Ascending aorta (tissue), 2 donors: ENCODE measurements at places on chromosomes 1 and 21.

- no peaks in the 10 kb centered on the region for H3K4me1 ChIP-seq
- DNase-seq: no peak
- no peaks in the 10 kb centered on the region for H3K36me3 ChIP-seq
- H3K4me3 ChIP-seq: no peak overlapping the region
- no peak overlapping the region for H3K27ac ChIP-seq
These were observed 415.4 kb downstream of the LMO4 start for GRCh38 chr1:87744056-87744455.

DNA sequence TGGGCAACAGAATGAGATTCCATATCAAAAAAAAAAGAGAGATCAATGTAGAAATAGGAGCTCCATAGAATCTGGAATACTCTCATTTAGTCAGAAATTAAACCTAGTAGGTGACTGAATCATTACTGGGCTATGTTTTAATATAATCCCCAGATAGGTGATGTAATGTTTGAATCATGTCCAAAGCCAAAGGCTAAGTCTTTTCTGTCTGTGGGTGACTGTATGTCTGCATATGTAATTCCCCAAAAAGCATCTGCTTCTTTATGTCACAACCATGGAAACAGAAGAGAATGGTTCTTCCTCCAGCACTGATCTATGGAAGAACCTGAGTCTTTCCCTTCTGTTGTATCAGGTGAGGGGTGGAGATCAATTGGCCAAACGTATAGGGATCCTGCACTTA, 5.8 kb downstream of the LAMC2 start:
- no peaks in the 10 kb centered on the region for H3K36me3 ChIP-seq
- no peak for DNase-seq
- no peaks in the 10 kb centered on the region for H3K4me1 ChIP-seq

GRCh38 chr1:9406111-9406510, 113.4 kb downstream of the SPSB1 start:
- H3K4me3 ChIP-seq: no peak overlapping the region
- H3K4me1 ChIP-seq: peaks cover 12% of the 10 kb centered on the region
- no peaks in the 10 kb centered on the region for H3K27me3 ChIP-seq
- H3K27ac ChIP-seq: no peak overlapping the region

GRCh38 chr1:56017336-56017735, 562.0 kb downstream of the PLPP3 start:
- DNase-seq: no peak
- H3K36me3 ChIP-seq: no peaks in the 10 kb centered on the region
- H3K27ac ChIP-seq: peak overlapping the region; percentile 66
- H3K27me3 ChIP-seq: no peaks in the 10 kb centered on the region
- H3K4me3 ChIP-seq: no peak overlapping the region
- H3K4me1 ChIP-seq: peaks cover 8% of the 10 kb centered on the region

DNA sequence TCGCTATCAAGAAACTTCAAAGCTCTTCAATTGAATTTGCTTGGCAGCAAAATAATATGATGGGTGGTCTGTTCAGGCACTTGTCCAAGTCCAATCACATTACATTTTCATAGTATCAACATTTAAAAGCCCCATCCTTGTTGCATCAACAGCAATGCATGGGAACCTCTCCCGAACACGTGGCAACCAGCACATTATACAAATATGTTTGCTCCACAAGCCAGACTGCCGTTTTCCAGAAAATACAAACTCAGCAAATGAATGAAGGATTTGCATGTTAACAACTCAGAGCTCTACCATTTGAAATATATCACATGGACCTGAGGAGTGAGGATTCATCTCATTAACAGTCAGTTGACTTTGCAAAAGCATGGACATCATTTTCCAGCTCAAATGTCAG, 20.0 kb upstream of the LYPLAL1 start:
- no peaks in the 10 kb centered on the region for H3K36me3 ChIP-seq
- H3K4me1 ChIP-seq: no peaks in the 10 kb centered on the region
- no peak for DNase-seq
- no peaks in the 10 kb centered on the region for H3K27me3 ChIP-seq

DNA sequence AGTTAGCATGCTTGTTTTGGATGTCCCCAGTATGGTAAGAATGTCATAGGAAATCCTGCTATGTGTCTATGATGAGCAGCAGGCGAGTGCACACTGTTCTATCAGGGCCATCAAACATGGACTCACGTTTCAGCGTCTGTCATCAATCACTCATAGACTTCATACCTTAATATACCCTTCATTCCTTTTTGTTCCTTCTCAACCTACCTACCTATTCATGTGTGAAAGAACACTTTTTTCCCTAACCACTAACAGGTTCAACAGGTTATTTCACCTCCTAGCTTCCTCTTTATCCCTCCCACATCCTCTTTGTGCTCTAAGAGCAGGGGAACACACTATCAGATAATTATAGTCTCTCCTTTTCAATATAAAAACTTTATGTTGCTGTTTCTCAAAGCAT, 300.6 kb downstream of the TM2D1 start:
- H3K36me3 ChIP-seq: peaks cover 7% of the 10 kb centered on the region
- H3K4me1 ChIP-seq: peaks cover 4% of the 10 kb centered on the region
- H3K27me3 ChIP-seq: no peaks in the 10 kb centered on the region
- DNase-seq: no peak
- H3K27ac ChIP-seq: no peak overlapping the region

DNA sequence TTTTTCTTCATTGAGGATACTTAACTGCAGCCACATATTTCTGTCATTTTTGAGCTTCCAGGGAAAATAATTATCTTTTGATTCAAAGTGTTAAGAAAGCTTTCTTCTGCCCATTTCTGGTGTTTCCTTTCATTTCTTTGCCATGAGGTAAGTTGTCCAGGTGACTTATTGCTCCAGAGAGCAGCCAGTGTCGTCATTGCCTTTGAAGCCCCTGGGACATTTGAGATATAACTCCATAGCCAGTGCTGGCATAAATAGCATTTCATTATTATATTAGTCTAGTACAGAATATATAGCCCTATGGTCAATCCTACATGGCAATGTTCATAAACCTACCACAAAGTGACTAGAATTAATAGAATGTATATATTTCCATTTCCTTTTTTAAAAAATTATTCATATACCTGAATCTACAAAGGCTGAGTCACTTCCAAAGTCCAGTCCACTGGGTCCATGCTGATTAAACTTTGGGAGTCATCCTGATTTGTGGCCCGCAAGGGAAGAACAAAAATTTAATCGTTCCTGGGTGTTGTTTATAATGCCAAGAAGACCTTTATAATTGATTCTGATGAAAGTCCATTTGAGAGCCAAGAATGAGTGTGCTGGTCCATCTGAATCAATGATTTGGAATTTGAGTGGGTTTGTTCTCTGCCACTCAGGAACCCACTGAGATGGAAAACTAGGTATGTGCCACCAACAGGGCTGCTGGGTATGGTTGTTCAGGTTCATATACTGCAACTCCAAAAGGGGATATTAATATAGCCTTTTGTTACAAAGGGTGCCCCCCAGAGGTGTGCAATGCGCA, 221.8 kb upstream of the PLXNA2 start:
- no peak for DNase-seq
- H3K4me1 ChIP-seq: no peaks in the 10 kb centered on the region
- H3K27ac ChIP-seq: no peak overlapping the region
- no peaks in the 10 kb centered on the region for H3K27me3 ChIP-seq
- H3K36me3 ChIP-seq: no peaks in the 10 kb centered on the region

- H3K4me3 ChIP-seq: no peak overlapping the region
- peaks cover 17% of the 10 kb centered on the region for H3K4me1 ChIP-seq
- no peaks in the 10 kb centered on the region for H3K36me3 ChIP-seq
- H3K27me3 ChIP-seq: no peaks in the 10 kb centered on the region
- peak; percentile 80 for DNase-seq
- H3K27ac ChIP-seq: peak overlapping the region; percentile 89
These were observed 10.0 kb downstream of the PTPRF start for GRCh38 chr1:43540653-43541071.

- H3K27me3 ChIP-seq: no peaks in the 10 kb centered on the region
- DNase-seq: no peak
- H3K4me1 ChIP-seq: no peaks in the 10 kb centered on the region
- no peak overlapping the region for H3K27ac ChIP-seq
These were observed 25.6 kb downstream of the PADI3 start for GRCh38 chr1:17274186-17275170.

DNA sequence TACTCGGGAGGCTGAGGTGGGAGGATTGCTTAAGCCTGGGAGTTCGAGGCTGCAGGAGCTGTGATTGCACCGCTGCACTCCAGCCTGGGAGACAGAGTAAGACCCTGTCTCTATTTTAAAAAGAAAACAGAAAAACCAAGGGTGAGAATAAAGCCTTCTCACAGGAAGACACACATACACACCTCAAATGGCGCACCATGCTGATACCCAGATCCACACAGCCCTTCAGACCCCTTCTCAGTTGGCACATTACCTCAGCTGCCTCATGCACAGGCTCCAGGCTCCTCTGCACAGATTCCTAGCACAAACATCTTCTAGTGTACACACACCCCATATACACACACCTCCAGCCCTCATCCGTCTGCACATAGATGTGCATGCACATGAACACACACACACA, 7.9 kb downstream of the FGR start:
- H3K36me3 ChIP-seq: no peaks in the 10 kb centered on the region
- no peak for DNase-seq
- H3K4me3 ChIP-seq: no peak overlapping the region
- H3K27me3 ChIP-seq: no peaks in the 10 kb centered on the region
- H3K4me1 ChIP-seq: no peaks in the 10 kb centered on the region

DNA sequence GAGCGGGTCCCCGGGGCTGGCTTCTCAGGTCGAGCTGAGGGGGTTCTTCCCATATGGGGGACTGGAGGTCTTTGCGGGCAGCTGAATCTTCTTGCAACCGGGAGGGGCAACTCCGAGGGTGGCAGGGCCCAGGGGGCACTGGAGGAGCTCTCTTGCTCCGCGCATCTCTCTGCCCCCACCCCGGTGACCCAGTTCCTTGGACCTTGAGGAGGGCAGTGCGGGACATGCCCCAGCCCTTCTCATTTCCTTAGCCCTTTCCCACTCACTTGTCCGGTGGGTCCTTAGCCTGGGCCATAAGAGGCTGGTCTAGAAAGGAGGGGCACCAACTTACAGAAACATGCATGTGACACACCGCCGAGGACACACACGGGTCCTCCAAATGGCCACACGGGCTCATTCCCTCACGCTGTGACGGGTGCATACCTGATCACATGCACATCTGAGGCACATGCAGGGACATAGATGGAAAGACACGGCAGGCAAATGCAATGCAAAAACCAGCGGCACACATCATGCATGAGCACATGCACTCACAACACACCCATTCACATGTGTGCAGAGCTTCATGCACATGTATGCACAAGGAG, 630 bp downstream of the HPCA start:
- H3K36me3 ChIP-seq: no peaks in the 10 kb centered on the region
- no peaks in the 10 kb centered on the region for H3K27me3 ChIP-seq
- no peak for DNase-seq

GRCh38 chr1:85864727-85865126, 156.5 kb upstream of the ZNHIT6 start:
- DNase-seq: no peak
- H3K27ac ChIP-seq: no peak overlapping the region
- H3K27me3 ChIP-seq: no peaks in the 10 kb centered on the region
- no peaks in the 10 kb centered on the region for H3K36me3 ChIP-seq
- H3K4me1 ChIP-seq: no peaks in the 10 kb centered on the region
- H3K4me3 ChIP-seq: no peak overlapping the region

GRCh38 chr1:54200519-54200997, 591 bp downstream of the MRPL37 start:
- H3K27me3 ChIP-seq: no peaks in the 10 kb centered on the region
- no peaks in the 10 kb centered on the region for H3K4me1 ChIP-seq
- peak overlapping the region; percentile 68 for H3K27ac ChIP-seq
- peaks cover 6% of the 10 kb centered on the region for H3K36me3 ChIP-seq
- DNase-seq: no peak

DNA sequence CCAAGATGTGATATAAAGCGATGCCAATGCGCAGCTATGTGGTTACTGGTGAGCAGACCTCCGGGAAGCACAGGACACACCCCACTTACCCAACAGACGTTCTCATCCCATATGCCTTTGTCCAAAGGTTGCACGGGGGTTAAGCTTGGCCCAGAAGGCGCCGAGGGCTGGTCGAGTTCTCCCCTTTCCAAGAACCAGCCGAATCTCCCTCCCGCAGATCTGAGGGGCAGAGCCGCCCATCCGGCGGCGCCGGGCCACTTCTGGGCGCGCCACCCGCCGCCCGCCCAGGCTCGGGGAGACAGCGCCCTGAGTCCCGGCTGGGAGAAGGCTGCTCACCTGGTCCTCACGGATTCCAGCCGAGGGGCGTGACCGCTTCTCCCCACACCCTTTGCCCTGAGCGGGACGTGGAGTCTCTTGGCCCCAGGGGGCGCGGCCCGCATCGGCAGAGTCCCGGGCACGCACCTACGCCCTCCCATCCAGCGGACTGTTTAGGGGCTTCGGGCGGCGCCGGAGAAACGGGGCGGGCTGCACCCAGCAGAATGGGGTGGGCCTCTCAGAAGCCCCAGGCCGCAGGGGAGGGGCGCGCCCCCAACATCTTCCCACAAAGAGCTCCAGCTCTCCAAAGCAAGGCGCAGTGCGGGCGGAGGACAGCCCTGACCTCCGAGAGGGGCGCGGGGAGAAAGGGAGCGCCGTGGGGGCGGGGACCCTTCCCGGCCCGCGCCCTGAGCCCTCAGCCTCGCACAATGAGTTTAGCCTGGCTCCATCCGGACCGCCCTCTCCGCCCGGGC, 615 bp downstream of the GPR161 start:
- no peaks in the 10 kb centered on the region for H3K36me3 ChIP-seq
- H3K4me1 ChIP-seq: peaks cover 2% of the 10 kb centered on the region

- peak overlapping the region; percentile 84 for H3K27ac ChIP-seq
- no peaks in the 10 kb centered on the region for H3K27me3 ChIP-seq
- H3K36me3 ChIP-seq: no peaks in the 10 kb centered on the region
- peaks cover 97% of the 10 kb centered on the region for H3K4me1 ChIP-seq
- no peak overlapping the region for H3K4me3 ChIP-seq
These were observed 45.7 kb downstream of the CAPZB start for GRCh38 chr1:19439464-19440171.

DNA sequence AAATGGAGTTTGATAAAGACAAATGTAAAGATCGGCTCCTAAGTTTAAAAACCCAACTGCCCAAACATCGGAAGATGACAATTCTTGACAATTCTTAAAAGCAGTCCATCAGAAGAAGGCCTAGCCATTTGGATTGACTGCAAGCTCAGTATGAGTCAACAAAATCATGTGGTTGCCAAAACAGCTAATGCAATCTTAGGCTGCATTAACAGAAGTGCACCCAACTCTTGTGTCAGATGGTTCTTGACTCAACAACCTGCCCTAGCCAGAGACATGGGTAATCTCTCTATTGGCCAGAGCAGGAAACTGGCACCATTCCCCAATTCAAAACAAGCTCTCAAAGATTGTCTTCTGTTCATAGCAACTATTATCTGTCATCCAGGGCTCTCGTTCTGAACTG, 9.9 kb upstream of the NCF2 start:
- no peak overlapping the region for H3K27ac ChIP-seq
- DNase-seq: no peak
- no peaks in the 10 kb centered on the region for H3K36me3 ChIP-seq

GRCh38 chr1:161987872-161988271, 35.8 kb downstream of the OLFML2B start:
- no peak overlapping the region for H3K27ac ChIP-seq
- peaks cover 20% of the 10 kb centered on the region for H3K36me3 ChIP-seq
- H3K4me3 ChIP-seq: no peak overlapping the region
- no peaks in the 10 kb centered on the region for H3K27me3 ChIP-seq
